ENCODE measurements at places on chromosomes 2 and 18.

- no peak overlapping the region for H3K27ac ChIP-seq
- DNase-seq: no peak
- no peaks in the 10 kb centered on the region for H3K36me3 ChIP-seq
Observed at GRCh38 chr2:184847331-184847730, 249.0 kb downstream of the ZNF804A start.

- H3K36me3 ChIP-seq: no peaks in the 10 kb centered on the region
- H3K4me3 ChIP-seq: no peak overlapping the region
- DNase-seq: no peak
- peaks cover 9% of the 10 kb centered on the region for H3K4me1 ChIP-seq
- no peak overlapping the region for H3K27ac ChIP-seq
- H3K27me3 ChIP-seq: peaks cover 95% of the 10 kb centered on the region
Observed at GRCh38 chr2:19355014-19355405, 3.4 kb downstream of the OSR1 start.

GRCh38 chr2:73070643-73071359 lies 711 bp downstream of the SFXN5 start:
- DNase-seq: no peak
- H3K4me1 ChIP-seq: peaks cover 2% of the 10 kb centered on the region
- no peaks in the 10 kb centered on the region for H3K36me3 ChIP-seq
- H3K4me3 ChIP-seq: peak overlapping the region; percentile 92
- no peaks in the 10 kb centered on the region for H3K27me3 ChIP-seq
- no peak overlapping the region for H3K27ac ChIP-seq

DNA sequence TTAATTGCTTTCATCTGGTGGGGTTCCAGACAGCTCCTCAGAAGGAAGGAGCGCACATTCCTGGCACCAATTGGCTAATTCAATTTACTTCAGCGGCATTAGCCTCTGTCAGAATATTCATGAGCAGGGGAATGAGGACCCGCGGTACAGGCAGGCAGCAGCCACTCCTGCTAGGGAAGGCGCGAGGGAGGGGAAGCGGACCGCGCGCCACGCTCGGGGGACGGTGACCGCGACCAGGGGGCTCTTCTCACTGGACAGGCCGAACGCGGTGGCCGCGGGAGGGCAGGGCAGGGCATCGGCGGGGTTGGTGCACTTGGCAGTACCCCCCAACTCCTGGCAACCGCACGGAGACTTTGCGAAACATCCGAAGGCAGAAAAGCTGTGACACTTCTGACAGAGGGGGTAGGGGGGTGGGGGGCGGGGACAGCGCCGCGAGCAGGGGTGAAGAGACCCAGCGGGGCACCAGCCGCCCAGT lies at the start of gene CDH20:
Gene CDH20 (plus strand): TSS at position 160 of the 475 bp plus-strand sequence.
- H3K4me1 ChIP-seq: no peaks in the 10 kb centered on the region
- H3K27me3 ChIP-seq: peaks cover 3% of the 10 kb centered on the region
- H3K4me3 ChIP-seq: peak within 1 kb of the TSS; percentile 60
- DNase-seq: no peak
- H3K36me3 ChIP-seq: no peaks in the 10 kb centered on the region

- H3K27me3 ChIP-seq: no peaks in the 10 kb centered on the region
- no peak overlapping the region for H3K27ac ChIP-seq
- no peaks in the 10 kb centered on the region for H3K4me1 ChIP-seq
- H3K4me3 ChIP-seq: no peak overlapping the region
- DNase-seq: no peak
Observed at GRCh38 chr2:186064507-186064906, 325.9 kb downstream of the FSIP2 start.

Measured in iPS DF 6.9 (cell line).